ENCODE measurements at places on chromosomes 12 and 14.

- no peak for DNase-seq
Measured at GRCh38 chr12:84804691-84805473, 107.7 kb downstream of the SLC6A15 start.

- peak; percentile 85 for DNase-seq
Measured at GRCh38 chr12:7989827-7990491, 42.6 kb upstream of the FOXJ2 start.

- no peak for DNase-seq
Measured at GRCh38 chr14:75198291-75198933, 22.0 kb upstream of the TMED10 start.

GRCh38 chr12:7884689-7885088, 12.0 kb upstream of the SLC2A14 start:
- DNase-seq = no peak

DNA sequence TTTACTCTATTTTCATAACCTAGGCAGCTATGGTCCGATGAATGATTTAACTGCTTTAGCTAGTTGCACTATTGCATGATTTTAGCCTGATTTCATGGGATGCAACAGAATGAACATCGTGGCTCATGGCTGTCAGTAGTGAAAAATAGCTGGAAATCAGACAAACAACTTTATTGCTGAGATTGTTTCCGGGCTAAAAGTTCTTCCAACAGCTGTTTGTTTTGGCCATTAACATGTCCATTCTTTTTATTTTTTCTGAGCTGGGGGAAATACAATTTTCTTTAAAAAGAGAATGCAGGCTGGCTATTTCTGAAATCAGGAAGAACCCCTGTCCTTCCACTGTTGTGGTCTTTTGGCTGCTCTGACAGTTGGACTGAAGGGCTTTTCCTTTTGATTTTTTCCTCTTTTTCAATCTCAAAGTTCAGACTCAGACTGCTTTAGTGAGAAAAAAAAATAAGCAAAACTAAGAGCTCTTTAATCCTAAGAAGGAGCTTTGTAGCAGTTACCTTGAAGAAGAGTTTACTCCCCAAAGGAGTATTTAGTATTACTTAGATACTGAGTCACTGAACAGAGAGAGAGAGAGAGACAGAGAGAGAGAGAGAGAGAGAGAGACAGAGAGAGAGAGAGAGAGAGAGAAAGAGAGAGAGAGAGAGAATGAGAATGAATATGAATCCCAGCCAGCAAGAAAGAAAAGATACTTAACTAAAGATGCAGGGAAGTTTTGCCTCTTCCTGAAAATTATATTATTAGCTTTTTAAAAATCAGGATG, at the start of gene NAV3:
NAV3 (plus strand) TSS at position 312 of the 769 bp plus-strand sequence. CDS start 568 bp downstream, outside the sequence.
- DNase-seq = no peak

GRCh38 chr12:68100241-68100640, 59.3 kb downstream of the IFNG start:
- DNase-seq = no peak

DNA sequence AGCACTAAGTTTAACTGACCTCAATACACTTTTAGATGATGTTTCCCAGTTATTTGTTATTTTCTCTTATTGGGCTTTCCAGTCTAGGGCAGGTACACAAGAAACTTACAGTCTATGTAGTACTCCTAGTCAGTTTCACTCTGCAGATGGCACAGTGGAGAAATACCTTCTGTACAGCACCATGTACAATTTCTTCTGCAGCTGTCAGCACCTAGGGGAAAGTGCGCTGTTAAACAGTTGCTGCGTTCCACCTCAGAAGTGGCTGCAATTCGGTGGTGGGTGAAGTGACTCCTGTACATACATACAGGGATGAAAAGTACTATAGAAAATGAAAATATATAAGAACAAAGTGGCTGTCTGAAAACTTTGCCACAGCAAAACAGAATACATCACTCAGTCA, 48.3 kb downstream of the NOVA1 start:
- no peak for DNase-seq

GRCh38 chr12:123231931-123232330, 1.0 kb downstream of the MPHOSPH9 start:
- DNase-seq = no peak

DNA sequence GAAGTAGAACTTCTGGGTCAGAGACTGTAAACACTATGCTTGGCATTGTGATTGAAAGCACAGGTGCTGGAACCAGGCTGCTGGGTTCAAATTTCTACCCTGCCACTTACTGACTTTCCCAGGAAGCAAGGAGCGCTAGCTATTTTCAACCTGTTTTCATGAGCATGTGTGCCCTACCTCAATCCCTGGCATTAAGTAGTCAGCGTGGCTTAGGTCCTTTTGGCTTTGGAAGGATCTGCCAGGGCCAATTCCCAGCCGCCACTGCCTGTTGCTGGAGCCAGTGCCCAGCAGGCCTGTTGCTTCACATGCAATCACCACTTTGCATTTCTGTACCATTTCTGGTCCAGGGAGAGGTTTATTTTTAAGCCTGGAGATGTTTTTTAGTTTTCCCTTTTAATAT, 196.3 kb downstream of the TRHDE start:
- no peak for DNase-seq

DNA sequence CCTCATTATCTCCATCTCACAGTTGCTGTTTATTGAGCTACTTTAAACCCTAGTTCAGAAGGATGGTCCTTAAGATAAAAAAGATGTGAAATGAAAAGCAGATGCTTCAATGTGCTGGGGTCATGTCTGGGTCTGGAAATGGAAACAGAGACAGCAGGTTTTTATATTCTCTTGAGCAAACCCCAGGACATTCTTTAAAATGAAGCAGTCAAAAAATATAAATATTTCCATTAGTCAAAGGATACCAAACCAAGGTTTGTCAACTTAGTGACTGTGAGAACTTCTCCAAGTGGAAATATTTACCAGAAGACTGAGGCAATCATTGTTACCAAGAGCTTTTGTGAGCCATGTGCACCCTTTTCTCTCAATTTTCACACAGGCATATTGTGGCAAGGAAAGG, 102.5 kb upstream of the DIO2 start:
- DNase-seq = no peak

- DNase-seq = no peak
Measured at GRCh38 chr12:3432868-3433267, 58.1 kb upstream of the PRMT8 start.

DNA sequence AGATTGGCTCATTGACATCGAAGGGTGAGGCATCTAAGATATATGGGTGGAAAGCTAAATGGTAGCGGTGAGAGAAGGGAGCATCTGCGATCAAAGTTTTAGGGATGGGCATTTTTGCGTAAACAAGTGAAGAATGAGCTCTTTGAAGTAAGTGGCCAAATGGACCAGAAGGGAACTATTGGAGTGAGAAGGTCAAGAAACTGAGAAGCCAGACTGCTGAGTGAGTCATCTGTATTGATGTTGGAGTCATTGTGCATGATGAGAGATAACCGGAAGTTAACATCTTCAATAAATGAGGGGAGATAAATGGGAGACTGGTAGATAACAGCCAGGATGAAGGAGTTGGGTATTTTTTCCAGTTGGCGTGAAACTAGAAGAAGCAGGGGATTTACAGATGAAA, 271.9 kb upstream of the PDE3A start:
- DNase-seq = no peak

GRCh38 chr14:36667679-36668078, 6.0 kb downstream of the PAX9 start:
- DNase-seq = no peak
